ENCODE measurements at places on chromosomes 11 and 22.

- no peak for DNase-seq
Measured at GRCh38 chr22:43240614-43241013, 53.7 kb upstream of the TTLL12 start.

- no peak for DNase-seq
Measured at GRCh38 chr11:19239039-19239438, 1.7 kb downstream of the E2F8 start.

- DNase-seq = no peak
Measured at GRCh38 chr11:117997406-117997805, 11.2 kb downstream of the IL10RA start.

- no peak for DNase-seq
Measured at GRCh38 chr22:32752326-32752725, 49.2 kb upstream of the TIMP3 start.

GRCh38 chr11:16862726-16863125, 124.3 kb downstream of the C11orf58 start:
- DNase-seq = no peak

DNA sequence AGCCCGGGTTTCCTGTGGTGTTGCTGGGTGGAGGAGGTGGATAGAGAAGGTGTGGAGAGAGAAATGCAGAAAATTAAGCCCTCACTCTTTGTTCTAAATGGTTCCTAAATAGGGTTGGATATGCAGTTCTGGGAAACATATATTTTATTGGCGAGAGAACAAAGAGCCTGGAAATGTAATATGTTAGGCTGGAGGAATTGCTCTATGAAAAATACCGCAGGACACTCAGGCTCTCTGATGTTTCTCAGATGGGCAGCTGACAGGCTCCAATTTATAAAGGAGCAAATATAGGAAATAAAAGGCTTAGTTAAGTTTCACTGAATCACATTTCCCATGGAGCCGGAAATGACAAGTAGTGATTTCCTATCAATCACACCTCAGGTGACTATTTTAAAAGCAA, 428.0 kb downstream of the TMEM135 start:
- no peak for DNase-seq

DNA sequence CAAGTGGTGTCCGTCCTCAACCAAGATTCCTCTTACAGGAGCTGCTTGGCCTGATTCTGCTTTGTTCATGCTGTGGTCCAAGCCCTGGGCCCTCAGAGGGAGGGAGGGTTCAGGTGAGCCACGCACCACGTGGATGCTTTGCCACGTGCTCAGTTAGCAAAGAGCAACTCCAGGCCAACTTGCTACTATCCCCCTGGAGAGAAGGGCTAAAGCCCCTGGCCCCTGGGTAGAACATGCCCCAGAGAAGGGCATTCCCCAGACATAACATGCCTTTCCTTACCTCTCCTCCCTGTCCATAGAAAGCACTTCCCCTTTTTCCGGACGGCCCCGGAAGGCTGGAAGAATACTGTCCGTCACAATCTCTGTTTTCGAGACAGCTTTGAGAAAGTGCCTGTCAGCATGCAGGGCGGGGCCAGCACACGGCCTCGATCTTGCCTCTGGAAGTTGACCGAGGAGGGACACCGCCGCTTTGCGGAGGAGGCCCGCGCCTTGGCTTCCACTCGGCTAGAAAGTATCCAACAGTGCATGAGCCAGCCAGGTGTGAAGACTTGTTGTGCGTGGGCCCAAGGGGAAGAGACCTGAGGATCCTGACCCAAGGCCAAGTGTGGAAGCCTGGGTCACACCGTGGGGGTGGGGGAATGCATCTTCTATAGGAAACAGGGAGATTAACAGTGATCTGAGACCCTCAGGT, 8.8 kb downstream of the FOXR1 start:
- DNase-seq = no peak

DNA sequence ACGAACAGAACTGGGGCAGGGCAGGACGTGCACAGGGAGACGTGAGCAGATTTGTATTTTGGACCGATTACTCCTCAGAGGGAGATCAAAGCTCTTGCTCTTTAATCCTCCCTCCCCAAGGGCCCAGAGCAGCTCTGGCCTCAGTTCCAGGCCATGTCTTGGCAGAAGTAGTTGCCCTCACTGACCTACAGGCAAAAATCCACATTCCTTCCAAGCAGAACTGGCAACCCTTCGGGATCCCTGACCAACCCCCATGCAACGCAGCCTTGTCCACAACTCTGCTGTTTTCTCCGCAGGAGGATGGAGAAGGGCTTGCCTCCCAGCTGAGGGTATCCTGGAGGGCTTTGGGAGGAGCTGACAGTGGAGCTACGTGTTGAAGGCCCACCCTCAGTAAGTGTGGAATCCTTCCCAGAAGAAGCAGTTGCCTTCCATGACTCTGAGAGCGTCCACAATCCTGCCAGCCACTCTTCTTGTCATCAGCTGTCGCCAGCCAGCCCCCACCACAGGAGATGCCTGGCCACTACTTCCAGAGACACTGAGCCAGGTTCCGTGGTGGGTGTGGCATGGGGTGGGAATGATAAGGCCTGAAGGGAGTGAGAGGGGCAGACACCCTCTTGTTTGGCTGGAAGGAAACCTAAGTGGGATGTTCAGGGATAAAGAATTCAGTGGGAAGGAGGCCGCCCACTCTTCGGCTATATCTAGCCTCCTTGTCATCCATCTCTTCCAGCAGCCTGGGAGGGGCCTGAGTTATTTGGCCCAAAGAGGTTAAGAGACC, 68.1 kb downstream of the PDE2A start:
- no peak for DNase-seq

Measured in NCI-H1436 treated with DMSO at 0.1 percent for 48 hours (cell line).